ENCODE measurements at places on chromosomes 11 and 22.

DNA sequence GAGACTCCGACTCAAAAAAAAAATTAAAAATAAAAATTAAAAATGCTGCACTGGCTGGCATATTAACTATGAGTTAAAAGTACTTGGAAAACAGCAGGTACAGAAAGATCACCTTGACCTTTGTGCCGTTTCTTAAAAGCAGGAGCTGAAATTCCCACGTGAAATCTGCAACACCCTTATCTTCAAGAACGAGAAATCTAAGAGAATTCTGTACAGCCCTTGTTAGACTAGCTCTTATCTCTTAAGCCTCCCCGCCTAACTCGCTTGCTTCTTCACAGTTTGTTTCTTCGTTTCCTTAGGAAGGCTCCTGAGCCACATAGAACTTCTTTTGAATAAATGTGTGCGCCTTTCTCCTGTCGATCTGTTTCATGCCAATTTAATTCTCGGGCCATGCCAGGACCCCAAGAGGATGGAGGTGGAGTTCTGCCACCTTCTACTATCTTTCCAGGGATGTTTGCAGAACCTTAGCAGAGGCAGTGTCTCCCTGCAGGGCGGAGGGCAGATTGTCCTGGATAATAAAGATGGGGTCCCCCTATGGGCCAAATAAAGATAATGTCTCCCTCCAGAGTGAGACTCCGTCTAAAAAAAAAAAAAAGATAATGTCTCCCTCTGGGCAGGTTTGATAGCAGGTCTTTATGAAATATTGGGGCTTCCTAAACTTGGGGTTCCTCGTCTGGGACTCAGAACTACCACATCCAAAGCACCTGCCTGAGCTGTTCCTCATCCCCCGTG is 27.4 kb upstream of the SYT8 start:
- peak; percentile 36 for DNase-seq

GRCh38 chr11:44257338-44258189 is 52.4 kb downstream of the ALX4 start:
- DNase-seq, result no peak

DNA sequence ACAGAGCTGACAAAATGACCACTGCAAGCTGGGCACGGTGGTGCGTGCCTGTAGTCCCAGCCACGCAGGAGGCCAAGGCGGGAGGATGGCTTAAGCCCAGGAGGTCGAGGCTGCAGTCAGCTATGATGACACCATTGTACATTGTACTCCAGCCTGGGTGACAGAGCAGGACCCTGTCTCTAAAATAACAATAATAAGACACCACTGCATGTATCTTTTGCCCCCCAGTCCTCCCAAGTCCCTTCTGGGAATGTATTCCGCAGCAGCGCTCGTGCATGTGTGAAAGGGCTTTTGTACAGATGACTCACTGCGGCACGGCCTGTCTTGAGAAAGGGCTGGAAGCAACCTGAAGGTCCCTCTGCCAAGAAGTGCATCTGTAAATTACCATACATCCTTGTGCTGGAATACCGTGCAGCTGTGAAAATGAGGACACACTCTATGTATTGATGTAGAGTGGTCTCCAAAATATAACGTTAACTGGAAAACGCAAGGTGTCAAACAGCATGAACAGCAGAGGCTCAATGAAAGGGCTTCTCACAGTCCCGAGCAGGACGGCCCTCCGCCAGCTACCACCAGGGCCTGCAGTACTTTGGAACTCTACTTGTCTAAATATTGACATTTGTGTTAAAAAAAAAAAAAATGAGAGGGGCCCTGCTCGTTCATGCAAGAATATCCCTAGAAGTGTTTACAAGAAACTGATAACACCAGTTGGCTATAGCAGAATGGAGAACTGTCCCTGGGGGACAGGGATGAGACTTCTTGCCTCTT is 9.0 kb upstream of the CDC42EP2 start:
- DNase-seq, result no peak

DNA sequence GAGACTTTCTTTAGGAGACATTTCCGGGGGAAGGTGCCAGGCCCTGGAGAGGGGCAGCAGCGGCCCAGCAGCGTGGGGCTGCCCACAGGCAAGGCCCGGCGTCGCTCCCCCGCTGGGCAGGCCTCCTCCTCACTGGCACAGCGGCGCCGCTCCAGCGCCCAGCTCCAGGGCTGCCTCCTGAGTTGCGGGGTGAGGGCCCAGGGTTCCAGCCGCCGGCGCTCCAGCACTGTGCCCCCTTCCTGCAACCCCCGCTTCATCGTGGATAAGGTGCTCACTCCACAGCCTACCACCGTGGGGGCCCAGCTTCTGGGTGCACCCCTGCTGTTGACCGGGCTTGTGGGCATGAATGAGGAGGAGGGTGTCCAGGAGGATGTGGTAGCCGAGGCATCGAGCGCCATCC is 15.2 kb upstream of the MDK start:
- DNase-seq, result no peak

GRCh38 chr22:44201665-44202064 is 20.9 kb downstream of the PARVG start:
- no peak for DNase-seq

GRCh38 chr11:99065121-99065520 is 44.4 kb downstream of the CNTN5 start:
- DNase-seq, result no peak

GRCh38 chr11:88188251-88188931 is 13.1 kb upstream of the RAB38 start:
- no peak for DNase-seq

GRCh38 chr22:20243537-20244249 is 24.4 kb downstream of the RTN4R start:
- peak; percentile 66 for DNase-seq

- DNase-seq, result no peak
Observed at GRCh38 chr22:28710107-28710506, 30.5 kb upstream of the TTC28 start.

DNA sequence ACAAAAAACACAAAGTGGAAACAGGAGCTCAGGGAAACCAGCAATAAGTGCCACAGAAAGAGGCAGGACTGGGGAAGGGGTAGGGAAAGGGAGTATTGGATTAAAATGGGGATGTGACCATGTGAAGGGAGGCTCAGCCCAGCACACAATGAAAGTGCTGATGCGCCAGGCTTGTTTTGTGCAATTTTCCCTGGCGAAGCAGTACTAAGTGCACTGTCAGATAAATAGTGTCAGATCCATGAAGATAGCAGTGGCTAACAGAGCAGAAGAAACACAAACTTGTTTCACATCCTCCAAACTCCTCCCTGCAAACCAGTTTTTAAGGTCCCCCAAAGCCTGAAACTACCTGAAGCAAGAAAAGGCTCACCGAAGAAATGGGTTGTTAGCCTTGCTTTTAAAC is 50.7 kb upstream of the RAPSN start:
- no peak for DNase-seq

- no peak for DNase-seq
Observed at GRCh38 chr22:44555597-44555996, 57.6 kb upstream of the RTL6 start.

GRCh38 chr11:9642894-9643293 is 21.0 kb upstream of the SWAP70 start:
- no peak for DNase-seq

DNA sequence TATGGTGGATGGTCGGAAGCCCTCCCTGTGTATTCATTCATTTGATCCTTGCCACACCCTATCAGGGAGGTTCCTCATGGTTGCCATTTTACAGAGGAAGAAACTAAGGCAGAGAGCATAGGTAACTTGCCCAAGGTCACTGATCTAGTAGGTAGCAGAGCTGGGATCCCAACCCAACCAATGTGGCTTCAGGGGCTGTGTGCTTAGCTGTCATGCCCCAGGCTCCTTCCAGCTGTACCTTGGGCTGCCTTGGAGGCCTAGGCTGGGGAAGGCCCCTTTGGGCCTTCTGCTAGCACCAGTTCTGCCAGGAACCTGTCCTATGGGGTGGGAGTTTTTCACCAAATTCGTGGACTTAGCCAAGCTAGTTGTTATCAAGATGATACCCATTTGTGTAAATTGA is 8.6 kb downstream of the BAD start:
- DNase-seq, result no peak

DNA sequence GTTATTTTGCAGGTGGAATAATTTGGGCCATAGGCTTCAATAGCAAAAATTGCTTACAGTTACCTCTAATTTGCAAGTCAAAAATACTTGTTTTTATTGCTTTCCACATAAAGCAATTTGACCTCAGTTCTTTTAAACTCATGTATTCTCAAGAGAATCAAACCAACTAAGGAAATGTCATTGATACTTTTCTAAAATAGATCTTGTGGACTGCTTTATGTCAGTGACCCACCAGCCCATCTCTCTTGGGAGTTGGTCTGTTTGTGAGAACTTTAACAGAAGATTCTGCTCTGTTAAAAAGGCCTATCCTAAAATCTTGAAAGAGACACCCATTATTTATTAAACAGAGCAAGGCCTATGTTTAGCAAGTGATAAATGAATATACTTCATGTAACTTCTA is 75.2 kb downstream of the DDIAS start:
- no peak for DNase-seq

- no peak for DNase-seq
Observed at GRCh38 chr22:39735776-39736175, 157.8 kb downstream of the ENTHD1 start.

DNA sequence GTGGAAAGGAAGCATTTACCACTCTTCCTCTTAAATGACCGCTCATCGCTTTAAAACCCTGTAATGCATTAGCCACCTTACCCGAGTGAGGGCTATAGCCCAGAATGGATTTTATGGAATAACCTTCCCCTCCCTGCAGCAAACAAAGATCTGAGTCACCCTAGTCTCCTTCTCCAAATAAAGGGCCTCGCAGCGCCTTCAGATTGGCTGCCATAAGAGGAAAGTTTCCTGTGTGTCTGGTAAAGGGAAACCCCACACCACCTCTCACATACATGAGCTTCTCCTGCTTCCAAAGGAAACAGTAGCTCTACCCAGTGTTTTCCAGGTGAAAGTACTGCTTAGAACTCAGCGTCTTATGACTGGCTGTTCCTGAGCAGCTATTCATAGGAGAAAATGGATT is 47.8 kb downstream of the PPP2R1B start:
- no peak for DNase-seq

DNA sequence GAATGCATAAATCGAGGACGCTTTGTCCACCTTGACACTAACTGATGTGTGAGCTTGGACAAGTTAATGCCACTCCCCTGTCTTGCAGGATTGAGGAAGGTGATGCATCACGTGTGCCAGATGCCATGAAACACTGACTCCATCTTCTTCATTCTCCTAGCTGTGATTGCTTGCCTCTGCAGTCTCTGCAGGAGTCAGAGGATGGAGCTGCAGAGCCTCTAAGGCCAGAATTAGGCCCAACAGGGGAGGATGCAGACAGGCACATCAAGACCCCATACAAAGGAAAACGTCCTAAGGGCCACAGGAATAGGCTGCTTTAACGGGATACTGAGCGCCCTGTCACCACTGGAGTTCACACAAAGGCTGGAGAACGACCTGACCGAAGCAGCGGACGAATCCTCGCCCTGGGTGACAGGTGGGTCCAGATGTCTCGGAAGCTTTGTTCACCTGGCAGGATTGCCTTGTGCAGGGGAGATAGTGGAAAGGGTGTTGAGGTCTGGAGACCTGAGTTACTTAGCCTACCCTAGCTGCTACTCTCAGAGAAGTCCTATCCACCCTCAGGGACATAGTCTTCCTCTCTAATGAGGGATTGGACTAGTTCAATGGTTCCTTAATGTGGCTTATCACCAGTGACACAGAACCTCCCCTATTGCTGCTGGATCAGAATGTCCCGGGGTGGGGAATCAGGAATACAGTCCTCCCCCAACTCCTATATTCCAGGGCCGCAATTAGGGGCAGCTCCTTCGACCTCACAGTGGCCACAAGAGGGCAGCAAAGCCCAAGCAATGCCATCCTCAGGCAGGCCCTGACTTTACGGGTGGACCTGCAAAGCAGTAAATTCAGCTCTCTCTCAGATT is 32.4 kb downstream of the DBX1 start:
- peak; percentile 41 for DNase-seq

GRCh38 chr11:23836981-23837380 is 659.9 kb upstream of the LUZP2 start:
- DNase-seq, result no peak

DNA sequence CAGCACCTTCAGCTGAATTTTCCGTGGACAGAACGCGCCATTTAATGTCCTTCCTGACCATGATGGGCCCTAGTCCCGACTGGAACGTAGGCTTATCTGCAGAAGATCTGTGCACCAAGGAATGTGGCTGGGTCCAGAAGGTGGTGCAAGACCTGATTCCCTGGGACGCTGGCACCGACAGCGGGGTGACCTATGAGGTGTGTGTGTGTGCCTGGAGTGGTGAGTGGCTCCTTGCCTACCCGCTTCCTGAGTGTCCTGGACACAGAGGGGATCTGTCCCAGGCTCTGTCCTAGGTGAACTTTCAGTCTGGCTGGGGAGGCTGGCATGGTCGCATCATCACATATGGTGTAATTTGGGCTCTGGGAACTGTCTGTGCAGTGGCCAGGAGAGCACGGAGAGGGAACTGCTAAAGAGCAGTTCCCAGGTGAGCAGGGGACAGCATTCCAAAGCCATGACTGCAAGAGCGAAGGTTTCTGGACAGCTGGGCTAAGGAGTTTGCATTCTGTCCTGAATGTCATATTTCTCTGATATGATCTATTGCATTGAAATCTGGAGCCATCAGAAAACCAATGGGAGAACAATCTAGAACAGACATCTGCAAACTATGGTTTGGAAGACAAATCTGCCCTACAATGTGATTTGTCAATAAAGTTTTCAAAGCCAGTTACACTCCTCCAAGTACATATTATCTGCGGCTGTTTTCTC is 104.3 kb downstream of the RRAS2 start:
- DNase-seq, result no peak

DNA sequence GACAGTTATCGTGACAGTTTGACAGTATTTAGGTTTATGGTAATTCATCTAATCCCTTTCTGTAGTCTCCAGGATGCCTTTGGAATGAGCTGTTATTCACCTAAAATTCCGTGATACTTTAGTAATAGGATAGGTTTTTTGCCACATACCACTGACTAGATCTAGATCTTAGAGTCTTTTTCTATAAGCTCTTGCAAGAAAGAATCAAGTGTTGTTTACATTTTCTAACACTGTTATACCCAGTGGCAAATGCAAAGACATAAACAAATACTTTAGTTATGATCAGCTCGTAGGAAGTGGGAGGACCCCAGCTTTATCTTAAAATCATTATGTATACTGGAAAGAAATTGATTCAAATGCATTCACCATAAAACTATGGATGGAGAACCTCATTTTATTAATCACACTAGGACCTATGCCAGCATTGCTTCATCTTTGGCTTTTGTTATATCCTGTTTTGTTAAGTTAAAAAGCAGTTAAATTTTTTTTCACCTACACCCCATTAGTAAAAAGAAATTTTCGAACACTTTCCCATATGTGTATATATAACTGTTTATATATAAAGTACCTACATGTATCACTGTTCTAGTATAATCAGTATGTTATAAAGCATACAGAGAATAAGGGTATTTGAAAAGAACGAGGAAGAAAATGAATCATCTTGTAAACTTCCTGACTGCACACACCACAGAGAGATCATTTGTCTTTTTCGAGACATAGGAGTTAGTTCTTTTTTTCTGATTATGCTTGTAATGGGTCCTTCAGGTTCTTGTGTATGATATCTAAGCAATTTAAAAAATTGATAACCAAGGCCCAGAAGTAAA is 60.9 kb downstream of the PDHX start:
- DNase-seq, result peak; percentile 26

- no peak for DNase-seq
Observed at GRCh38 chr11:57322256-57323166, 2.2 kb downstream of the TNKS1BP1 start.

Data from hematopoietic multipotent progenitor cell (in vitro differentiated cells).